ENCODE measurements at places on chromosomes 2 and 18.

DNA sequence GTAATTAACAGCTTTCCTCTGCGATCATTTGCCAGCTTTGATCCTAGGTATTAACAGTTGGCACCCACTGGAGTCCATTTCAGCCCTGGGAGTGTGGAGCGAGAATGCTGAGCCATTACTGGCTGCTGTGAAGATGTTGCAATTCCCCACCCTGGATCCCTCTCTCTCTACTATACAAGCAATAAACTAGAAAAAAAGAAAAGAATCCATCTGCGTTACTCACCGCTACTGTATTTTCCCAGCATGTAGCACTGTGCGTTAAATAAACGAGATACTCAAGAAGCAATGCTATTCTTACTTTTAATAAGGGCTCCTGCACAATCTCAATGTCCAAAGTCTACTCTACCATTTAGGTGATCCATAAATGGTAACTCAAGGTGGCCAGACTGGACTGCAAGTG lies 8.5 kb downstream of the RTTN start:
- no peak for DNase-seq

DNA sequence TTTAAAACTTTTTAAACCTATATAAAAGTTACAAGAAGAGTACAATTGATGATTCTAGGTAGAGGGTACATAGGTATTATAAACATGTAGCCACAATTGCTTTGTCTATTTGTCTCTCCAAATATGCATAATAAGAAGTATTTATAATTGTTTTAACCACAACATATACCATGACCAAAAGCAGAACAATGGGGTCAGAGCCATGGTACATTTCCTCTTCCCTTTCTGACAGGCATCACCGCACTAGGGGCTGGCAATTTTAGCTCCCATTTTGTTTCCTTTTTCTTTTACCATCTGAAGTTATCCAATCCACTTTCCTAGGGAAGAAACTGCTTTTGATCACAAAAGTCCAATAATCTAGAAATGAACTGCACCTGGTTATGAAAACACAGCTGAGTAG lies 49.3 kb downstream of the TMX3 start:
- DNase-seq = no peak

- no peak for DNase-seq
Measured at GRCh38 chr2:171747371-171747770, 60.1 kb downstream of the DYNC1I2 start.

DNA sequence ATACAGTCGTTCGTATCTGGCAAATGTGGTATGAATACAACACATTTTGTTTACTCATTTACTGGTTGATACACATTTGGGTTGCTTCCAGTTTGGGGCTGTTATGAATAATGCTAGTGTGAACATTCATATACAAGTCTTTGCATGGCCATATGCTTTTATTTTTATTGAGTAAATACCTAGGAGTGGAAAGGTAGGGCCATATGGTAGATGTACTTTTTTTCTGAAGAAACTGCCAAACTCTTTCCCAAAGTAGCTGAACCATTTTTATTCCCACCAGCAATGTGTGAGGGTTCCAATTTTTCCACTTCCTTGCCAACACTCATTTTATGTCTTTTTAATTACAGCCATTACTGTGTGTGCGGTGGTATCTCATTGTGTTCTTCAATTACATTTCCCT lies 496.2 kb upstream of the NRXN1 start:
- DNase-seq = no peak

GRCh38 chr18:58096658-58097057 lies 52.6 kb downstream of the NEDD4L start:
- DNase-seq = no peak

DNA sequence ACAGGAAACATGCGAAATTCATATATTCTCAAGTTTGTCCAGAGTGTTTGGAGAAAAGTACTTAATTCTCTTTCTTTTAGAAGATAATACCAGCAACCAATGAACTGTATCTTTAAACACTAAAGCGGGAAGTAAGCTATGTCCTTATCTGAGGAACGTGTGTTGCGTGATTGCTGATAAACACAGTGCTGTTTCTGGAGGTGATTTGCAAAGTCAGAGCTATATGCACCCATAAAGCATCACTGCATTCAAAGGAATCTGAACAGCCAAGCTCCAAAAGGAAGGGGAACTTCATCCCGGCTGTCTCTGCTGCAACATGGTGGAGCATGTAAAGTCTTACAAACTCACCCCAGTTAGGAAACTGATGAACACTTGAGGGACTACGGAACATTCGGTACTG lies 271.7 kb upstream of the FN1 start:
- no peak for DNase-seq

DNA sequence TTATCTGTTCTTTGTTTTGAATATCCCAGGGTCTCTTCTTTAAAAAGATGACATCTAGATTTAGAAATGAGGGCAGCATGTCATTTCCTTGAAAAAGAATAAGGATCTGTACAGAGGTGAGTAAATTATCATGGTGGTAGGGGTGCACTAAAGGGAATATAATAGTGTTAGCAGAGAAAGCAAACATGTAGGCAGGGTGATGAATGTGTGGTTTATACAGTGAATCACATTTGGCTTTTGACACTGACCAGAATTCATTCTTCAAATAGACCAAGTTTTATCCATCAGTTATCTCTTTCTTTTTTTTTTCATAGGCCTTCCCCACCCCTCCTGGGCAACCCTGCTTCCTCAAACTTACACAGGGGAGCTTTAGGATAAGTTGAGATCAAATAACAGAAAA lies 184.5 kb upstream of the LRP1B start:
- DNase-seq = no peak

DNA sequence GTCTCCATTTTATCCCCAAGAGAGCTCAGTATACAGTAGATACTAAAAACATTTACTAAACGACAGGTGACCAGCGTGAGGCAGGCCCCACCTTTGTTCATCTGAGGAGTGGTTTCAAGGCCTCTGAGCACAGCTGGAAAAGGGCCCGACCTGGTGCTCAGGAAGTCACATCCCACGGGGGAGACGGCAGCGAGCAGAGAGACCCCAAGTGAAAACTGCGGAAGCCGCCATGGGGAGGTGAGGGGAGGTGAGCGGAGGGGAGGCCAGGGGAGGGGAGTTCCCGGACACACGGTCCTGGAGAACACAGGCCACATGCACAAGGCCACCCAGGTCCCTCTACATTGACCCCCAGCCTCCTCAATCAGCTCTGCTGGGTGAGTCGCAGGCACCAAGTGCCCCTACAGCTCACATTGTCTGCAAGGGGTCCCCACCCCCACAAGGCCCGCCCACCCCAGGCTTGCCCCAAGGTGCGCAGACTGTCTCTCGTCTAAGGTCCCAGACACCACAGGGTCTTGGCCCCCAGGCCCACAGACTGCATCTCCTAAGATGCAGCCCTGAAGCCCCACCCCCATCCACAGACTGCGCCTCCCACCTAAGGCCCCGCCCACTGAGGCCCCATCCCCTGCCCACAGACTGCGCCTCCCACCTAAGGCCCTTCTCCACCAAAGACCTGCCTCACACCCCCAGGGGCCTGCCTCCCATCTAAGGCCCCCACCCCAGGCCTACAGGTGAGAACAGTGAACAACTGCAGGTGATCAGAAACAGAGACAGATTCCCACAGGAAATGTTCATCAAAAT lies 19.1 kb downstream of the PARD6G start:
- DNase-seq = no peak

GRCh38 chr2:145184741-145185651 lies 665.1 kb upstream of the ZEB2 start:
- no peak for DNase-seq

DNA sequence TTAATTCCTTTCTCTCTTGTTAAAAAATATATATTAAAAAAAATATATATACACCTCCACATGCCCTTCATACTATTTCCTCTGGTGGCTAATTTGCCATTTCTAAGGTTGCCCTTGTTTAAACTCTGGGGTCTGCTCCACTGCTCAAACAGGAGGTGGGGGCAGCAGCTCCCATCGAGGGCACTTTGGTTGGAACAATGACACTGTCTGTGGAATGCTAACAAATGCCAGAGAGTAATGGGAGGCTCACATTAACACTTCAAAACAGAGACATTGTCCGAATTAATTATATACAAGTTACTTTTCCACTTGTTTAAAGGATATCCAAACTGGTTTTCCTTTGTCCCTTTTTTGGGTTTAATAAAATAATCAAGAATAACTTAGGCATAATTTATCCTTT lies 58.8 kb upstream of the CD302 start:
- DNase-seq = no peak

DNA sequence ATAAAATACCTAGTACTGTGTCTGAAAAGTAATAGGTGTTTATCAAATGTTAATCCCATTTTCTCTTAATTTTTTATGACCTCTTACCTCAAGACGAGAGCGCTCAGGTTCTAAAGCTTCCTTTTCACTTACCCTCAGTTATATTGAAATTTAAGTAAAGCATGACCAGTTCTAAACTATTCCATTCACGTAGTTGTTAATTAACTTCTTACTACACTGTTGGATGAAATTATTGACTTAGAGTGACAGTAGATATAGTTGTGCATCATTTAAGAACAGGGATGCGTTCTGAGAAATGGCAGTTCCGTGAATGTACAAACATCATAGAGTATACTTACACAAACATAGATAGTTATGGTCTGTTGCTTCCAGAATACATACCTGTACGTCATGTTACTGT lies 20.1 kb upstream of the HTR2B start:
- DNase-seq = no peak

DNA sequence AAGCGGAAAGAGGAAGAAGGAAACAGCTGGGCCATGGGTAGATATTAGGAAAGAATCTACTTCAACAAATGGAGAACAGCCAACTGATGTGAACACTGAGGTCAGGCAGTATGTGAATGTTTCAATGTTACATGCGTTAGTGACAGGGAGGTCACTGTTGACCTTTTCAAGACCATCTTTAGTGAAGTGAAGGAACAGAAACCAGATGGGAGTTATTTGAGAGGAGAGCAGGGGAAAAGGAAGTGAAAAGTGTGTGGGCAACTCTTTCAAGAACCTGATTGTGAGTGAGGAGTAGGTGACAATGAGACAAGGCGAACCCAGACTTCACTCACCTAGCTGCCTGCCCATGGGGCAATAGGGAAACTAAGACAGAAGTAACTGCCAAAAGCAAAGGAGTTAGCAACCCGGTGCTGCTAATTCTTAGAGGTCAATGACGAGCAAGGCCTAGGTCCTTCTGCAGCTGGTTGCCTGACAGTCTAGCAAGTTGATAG lies 67.0 kb downstream of the SP3 start:
- no peak for DNase-seq

DNA sequence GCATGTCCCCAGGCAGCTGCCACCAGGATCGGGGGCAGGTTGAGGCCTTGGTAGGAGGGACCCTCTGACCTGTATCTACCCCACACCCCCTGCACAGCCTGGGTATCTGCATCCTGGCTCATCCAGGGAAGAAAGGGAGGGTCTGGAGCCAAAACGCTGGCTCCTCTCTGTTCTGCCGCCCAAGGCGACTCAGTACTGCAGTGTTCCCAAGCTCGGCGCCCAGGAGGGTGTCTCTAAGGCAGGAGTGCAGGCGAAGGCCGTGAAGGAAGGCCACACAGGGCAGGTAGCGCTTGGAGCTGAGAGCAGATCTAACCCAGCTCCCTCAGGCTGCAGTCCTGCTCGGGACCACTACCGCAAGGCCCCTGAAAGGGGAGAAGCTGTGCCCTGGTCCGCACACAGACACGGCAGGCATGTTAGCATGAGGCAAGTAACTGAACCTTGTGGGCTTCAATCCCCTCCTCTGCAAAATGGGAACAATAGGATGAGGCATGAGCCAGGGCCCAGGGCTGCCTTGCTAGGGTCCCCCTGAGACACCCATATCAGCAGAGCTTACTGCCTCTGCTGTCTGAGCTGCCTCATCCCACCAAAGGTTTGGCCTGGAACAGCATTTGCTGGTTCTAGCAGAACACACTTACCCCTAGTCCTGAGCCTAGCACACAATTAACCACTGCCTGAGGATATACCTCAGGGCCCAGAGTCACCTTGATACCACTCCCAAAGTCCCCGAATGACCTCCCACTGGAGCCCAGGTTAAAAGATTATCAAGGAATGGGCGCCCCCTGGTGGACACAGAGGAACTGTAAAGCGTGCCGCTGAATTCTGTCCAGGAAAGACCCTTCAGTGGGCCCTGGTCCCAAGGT lies 6.5 kb downstream of the PTMA start:
- peak; percentile 82 for DNase-seq

- DNase-seq = no peak
Measured at GRCh38 chr2:203463266-203463678, 71.8 kb downstream of the RAPH1 start.

- no peak for DNase-seq
Measured at GRCh38 chr18:66077066-66077465, 326.3 kb downstream of the CDH7 start.

GRCh38 chr2:82224301-82224940 lies 1919.9 kb upstream of the LRRTM1 start:
- DNase-seq = no peak

- no peak for DNase-seq
Measured at GRCh38 chr18:58216071-58216481, 172.1 kb downstream of the NEDD4L start.

GRCh38 chr18:2958819-2959298 lies 54.1 kb downstream of the LPIN2 start:
- peak; percentile 31 for DNase-seq

GRCh38 chr18:9354256-9354655 lies 19.7 kb downstream of the TWSG1 start:
- no peak for DNase-seq

DNA sequence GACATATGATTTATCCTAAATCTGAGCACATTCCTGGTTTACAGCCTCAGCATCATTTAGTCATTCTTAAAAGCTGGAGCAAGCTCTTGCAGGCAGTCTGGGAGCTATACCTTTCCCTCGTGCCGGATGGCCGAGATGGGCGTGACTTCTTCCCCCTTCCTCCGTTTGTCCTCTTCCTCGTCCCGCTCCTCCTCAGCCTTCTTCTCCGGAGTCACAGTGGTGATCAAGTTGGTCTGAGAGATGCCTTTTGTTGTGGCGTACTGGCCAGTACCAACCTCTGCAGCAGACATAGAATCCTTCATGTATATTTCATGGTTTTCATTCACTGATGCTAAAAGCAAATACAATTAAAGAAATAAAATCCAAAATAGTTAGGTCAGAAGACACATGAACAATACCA lies 124.1 kb upstream of the ZBTB14 start:
- no peak for DNase-seq

GRCh38 chr2:42327125-42327524 lies 33.9 kb downstream of the COX7A2L start:
- DNase-seq = no peak

DNA sequence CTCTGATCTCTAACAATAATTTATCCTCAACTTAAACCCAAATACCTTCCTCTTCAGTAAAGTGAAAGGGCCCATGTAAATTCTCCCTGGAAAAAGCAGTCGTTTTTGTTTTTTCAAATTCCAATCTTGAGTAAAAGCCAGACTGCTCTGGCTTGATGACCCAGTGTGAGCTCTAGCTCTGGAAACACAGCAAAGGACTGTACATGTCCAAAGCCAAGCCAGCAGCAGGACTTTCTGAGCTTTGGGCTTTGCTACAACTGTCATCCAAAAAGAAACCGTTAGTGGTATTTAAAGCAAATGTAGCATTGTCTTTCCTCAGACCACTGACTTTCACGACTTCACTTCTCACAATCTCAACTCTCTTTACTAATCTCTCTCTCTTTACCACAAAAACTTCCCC lies 25.4 kb downstream of the SH3YL1 start:
- DNase-seq = no peak
